ENCODE measurements at places on chromosomes 13 and 19. TPM values are rescaled to one million over a fixed set of nuclear protein-coding genes. Genes with fewer than 3 reads are reported as not detected.
A peak's percentile ranks its signal among the peaks of the same experiment; 100 is the strongest.

DNA sequence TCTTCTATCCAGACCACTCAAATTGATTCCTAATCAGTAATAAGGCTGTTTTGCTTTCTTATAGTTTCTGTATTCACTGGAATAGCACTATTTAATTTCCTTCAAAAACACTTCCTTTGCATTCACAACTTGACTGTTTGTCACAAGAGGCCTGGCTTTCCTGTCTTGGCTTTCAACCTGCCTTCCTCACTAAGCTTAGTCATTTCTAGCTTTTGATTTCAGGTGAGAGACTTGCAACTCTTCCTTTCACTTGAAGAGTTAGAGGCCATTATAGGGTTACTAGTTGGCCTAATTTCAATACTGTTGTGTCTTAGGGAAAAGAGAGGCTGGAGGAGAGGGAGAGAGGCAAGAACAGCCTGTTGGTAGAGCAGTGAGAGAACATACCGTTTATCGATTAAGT is 47.0 kb downstream of the SACS start:
- no peak overlapping the region for H3K4me3 ChIP-seq
- H3K36me3 ChIP-seq = no peaks in the 10 kb centered on the region
- H3K27me3 ChIP-seq = peaks cover 7% of the 10 kb centered on the region

- no peaks in the 10 kb centered on the region for H3K36me3 ChIP-seq
- peaks cover 42% of the 10 kb centered on the region for H3K27me3 ChIP-seq
- H3K4me1 ChIP-seq = peaks cover 9% of the 10 kb centered on the region
- DNase-seq = no peak
These were observed 38.4 kb upstream of the RCBTB2 start for GRCh38 chr13:48571126-48571913.

DNA sequence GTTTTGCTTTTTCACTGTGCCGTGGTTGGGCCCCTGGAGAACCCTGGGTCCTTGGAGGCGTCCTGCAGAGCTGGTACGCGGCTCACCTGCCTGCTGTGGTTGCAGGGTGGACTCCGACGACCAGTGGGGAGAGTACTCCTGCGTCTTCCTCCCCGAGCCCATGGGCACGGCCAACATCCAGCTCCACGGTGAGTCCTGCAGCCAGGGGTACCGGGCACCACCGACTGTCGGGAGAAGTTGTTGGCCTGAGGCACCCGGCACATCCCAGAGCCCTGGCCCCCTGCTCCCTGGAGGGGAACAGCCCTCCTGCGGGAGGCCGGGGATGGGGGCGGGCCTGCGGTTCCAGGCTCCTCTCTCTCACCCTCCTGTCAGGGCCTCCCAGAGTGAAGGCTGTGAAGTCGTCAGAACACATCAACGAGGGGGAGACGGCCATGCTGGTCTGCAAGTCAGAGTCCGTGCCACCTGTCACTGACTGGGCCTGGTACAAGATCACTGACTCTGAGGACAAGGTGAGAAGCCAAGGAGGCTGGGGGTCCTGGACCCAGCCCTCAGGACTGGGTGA is 8.0 kb downstream of the BSG start:
- no peak overlapping the region for H3K27ac ChIP-seq
- peaks cover 19% of the 10 kb centered on the region for H3K4me1 ChIP-seq
- DNase-seq = no peak
- H3K36me3 ChIP-seq = peaks cover 12% of the 10 kb centered on the region

DNA sequence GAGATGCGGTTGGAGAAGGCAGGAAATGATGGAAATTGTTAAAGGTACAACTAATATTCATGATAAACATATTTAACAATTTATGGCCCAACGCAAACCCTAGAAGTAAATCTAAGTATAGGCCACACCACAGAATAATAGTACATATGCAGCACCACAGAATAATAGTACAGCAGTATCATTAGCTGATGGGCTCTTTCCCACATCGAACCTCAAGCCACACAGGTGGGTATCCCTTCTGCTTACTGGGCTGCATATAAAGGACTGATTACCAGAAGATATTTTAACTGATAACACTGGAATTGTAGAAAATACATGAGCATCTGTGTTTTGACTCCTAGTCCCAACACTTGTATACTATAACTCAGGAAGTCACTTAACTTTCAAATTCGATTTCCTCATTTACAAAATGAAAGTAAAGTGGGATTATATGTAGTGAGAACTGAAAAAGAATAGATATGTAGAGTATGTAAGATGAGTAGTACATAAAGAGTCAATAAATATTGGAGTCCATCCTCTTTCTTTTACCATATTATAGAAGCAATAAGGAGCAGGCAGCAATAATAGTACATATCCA is 91.5 kb downstream of the TSC22D1 start:
- H3K4me1 ChIP-seq = peaks cover 17% of the 10 kb centered on the region
- peak overlapping the region; percentile 55 for H3K4me3 ChIP-seq
- H3K27ac ChIP-seq = peak overlapping the region; percentile 51
- DNase-seq = no peak
- H3K36me3 ChIP-seq = no peaks in the 10 kb centered on the region
- no peaks in the 10 kb centered on the region for H3K27me3 ChIP-seq

GRCh38 chr19:18397242-18398202 is at the start of gene LRRC25:
TSS of gene LRRC25 (minus strand) at chr19:18397622. CDS start at chr19:18396963, 659 bp downstream.
- H3K4me3 ChIP-seq = no peak within 1 kb of the TSS
- no peak within 1 kb of the TSS for H3K27ac ChIP-seq
- H3K36me3 ChIP-seq = no peaks in the 10 kb centered on the region
- H3K27me3 ChIP-seq = peaks cover 12% of the 10 kb centered on the region
- H3K4me1 ChIP-seq = no peaks in the 10 kb centered on the region
- peak; percentile 37 for DNase-seq

DNA sequence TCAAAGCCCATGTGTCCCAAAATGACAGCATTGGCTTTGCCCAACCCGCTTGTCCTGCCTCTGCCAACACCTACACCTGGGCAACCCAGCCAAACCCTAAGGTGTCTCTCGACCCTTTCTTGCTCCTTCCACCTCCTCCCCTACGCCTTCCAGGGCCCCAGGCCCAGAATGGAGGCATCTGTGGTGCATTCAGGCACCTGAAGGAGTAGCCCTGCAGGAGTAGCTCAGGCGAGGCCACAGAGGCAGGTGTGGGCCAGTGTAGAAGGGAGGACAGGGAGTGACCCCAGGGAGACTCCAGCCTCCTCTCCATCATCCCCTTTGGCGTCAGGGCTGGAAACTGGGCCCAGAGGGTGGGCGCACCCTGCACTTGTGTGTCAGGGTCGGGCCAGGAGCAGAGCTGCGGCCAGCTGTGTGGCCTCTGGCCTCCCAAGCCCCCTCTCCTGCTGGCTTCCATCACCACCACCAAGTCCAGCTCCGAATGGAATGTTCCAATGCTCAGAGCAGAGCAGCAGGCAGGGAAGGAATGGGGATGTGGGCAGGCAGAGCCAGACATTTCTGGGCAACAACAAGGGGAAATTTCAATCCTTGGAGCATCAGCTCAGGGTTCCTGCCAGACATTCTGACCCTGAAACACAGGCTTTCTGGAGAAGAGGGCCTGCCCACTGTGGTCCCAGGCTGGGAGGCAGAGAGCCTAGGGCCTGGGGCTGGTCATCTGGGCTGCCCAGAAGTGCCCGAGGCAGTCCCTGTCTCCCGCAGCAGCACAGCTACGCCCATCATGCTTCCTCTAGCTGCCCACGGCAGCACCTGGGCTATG is 16.4 kb downstream of the PLEKHF1 start:
- no peak for DNase-seq
- H3K4me1 ChIP-seq = peaks cover 64% of the 10 kb centered on the region
- H3K4me3 ChIP-seq = peak overlapping the region; percentile 52
- peak overlapping the region; percentile 83 for H3K27ac ChIP-seq

Gene EFNB2
- 0.20 TPM for total RNA-seq

Data from activated CD8-positive, alpha-beta T cell treated with anti-CD3 and anti-CD28 coated beads for 36 hours (primary cell).